NCI-H2227 treated with DMSO at 0.1 percent for 48 hours (cell line): ENCODE measurements at places on chromosomes 3 and 15.

DNA sequence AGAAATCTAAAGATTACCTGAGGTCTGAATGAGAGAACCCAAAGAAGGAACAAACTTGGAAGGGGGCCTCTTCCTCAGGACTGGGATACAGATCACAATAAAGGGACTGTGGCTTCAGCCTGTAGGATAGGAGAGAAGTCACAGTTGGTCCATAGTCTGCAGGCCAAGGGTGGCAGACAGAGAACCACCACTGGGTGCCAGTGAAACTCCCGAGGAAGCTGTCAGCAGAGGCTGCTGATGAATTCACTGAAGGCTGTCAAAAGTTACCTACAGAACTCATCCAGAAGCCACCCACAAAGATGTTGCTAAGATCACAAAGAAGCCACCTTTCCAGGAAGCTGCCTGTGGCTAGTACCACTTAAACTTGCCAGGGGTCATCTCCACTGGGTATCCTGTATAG, 78.5 kb downstream of the TMCO5A start:
- DNase-seq: no peak

DNA sequence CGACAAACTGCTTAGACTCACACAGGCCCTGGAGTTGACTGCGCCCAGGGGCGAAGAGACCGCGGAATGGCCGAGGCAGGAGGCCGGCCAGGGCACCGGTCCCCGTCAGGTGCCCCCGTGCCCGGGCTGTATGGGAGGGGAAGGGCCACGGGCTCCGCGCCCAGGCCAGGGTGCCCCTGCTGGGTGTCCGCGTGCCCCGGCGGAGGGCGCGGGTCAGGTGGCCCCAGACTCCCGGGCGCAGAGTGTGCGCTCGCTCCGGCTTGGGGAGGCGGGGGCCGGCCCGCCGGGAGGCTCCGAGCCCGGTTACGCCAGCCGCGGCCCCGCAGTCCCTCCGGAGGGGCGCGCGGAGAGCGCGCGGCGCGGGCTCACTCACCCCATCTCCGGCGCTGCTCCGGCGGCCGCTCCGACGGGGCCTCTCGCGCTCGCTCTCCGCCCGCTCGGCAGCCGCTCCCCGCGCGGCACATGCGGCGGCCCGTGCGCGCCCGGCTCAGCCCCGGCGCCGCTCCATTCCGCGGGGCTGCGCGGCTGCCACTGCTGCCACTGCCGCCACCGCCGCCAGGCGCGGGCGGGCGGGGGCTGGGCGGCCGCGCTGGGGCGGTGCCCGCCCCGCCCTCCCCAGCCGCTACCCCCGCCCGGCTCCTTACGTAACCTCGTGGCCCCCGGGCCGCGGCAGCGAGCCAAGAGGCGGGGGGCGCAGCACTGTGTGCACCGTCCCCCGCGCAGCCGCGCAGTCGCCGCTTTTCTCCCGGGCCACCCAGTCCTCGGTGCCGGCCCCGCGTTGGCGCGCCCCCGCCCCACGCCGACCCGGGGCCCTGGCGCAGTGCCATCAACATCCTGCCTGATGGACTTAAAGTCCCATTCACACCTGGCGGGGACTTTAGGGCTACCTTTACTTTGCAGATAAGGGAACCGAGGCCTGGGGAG, at the start of gene HOMER2:
TSS of gene HOMER2 (minus strand) at position 563 of the 924 bp plus-strand sequence. CDS start at position 378, 185 bp downstream.
- DNase-seq: peak; percentile 36

DNA sequence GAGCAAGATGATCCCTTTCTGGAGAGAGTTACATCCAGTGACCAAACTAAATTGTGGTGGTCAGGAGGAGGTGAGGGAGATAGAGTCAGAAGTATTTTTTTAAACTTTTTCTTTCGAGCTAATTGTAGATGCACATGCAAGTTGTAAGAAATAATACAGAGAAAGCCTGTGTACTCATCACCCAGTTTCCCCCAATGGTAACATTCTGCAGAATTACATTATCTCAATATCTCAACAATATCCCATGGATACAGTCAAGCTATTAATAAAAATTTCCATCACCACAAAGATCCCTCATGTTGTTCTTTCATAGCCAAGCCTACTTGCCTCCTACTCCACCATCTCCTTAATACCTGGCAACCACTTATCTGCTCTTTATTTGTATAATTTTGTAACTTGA, 3.3 kb upstream of the TMEM45A start:
- DNase-seq: no peak

GRCh38 chr15:22936577-22937472, 43.3 kb downstream of the CYFIP1 start:
- DNase-seq: no peak

GRCh38 chr15:66842710-66843441, 140.8 kb downstream of the SMAD6 start:
- no peak for DNase-seq

- DNase-seq: no peak
Observed at GRCh38 chr3:62827550-62827949, 47.7 kb downstream of the CADPS start.

DNA sequence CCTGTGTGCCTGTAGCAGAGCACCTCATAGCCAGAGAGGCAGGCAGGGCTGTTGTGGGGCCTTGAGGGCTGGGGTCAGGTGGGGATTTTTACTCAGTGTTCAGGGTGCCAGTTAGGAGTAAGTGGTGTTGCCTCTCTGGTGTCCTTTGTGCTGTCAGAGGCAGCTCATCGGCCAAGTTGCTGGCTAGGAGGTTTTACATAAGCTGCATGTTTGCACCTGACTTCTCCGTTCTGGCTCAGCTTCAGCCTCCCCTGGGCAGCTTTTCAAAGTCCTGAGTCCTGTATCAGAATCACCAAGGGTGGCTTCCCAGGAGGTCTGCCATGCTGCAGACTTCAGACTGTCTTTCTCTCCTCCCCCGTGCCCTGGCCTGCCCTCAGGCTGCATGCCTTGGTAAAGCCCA, 242.6 kb upstream of the TPM1 start:
- DNase-seq: no peak
